ENCODE measurements at places on chromosomes 5 and 9. TPM values are rescaled to one million over a fixed set of nuclear protein-coding genes. Genes with fewer than 3 reads are reported as not detected.

Gene TERT
- not detected for total RNA-seq

Gene CACNA1B
- not detected for total RNA-seq

Gene DOCK8
- 0.34 TPM for total RNA-seq

Gene ADAMTSL1
- total RNA-seq = 0.68 TPM

Gene SLC27A6
- total RNA-seq = 0.34 TPM

Gene TLX3
- not detected for total RNA-seq

Gene LMX1B
- total RNA-seq = 0.14 TPM

Gene CAVIN4
- 0.43 TPM for total RNA-seq

Gene ARAP3
- total RNA-seq = 3.4 TPM

Gene EGR1
- 45.4 TPM for total RNA-seq

Gene LTC4S
- not detected for total RNA-seq

Gene ADGRD2
- 0.34 TPM for total RNA-seq

Gene SLC22A4
- total RNA-seq = 0.71 TPM

Gene GARIN3
- total RNA-seq = not detected

Gene HRH2
- total RNA-seq = not detected

Gene AGXT2
- not detected for total RNA-seq
